Inflammatory macrophage (primary cell): ENCODE measurements at places on chromosomes 2 and 18.
A peak's percentile ranks its signal among the peaks of the same experiment; 100 is the strongest.

GRCh38 chr18:31217038-31217849 is 54.6 kb upstream of the DSC1 start:
- DNase-seq, result peak; percentile 2

- DNase-seq, result no peak
Observed at GRCh38 chr2:102286041-102286440, 25.3 kb upstream of the IL1RL1 start.

DNA sequence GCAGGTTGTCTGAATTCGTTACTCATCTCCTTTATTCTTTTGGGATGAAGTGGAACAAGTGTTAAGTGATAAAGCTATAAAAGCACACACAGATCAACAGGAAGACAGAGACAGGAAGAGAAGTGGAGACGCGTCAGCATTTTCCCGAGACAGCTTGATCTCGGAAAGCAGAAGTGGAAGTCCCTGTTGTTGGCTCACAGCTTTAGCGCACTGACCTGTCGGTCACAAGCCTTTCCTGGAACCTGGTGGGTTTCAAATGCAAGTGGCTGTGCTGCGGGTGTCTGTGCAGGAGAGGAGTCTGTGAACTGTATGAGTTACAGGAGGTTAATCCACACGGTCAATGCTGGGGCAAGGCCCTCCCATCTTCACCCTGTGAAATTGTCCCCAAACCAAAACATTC is 116.6 kb upstream of the PELI1 start:
- DNase-seq, result peak; percentile 90

GRCh38 chr2:27356056-27356381 is 545 bp downstream of the GTF3C2 start:
- peak; percentile 85 for DNase-seq

- no peak for DNase-seq
Observed at GRCh38 chr2:42390401-42390969, 29.5 kb upstream of the COX7A2L start.

GRCh38 chr2:138071720-138072719 is 107.7 kb downstream of the HNMT start:
- DNase-seq, result no peak

DNA sequence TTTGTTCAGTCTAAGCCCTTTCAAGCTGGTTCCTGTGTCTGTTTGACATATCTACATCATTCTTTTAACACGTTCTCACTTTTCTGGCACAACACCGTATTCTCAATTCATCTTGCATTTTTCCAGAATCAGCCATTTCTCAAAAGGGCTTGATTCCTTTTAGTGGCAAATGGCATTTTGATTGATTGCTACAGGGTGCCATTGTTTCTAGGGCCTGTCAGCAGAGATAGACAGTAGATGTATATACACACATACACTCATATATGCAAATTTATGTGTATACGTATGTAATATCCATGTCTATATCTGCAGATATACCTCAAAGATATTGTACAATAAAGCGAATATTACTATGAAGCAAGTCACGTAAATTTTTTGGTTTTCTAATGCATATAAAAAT is 367.9 kb upstream of the TNP1 start:
- no peak for DNase-seq

GRCh38 chr2:195636890-195637289 is 20.1 kb upstream of the SLC39A10 start:
- no peak for DNase-seq
